NCI-H446 treated with DMSO at 0.1 percent for 48 hours (cell line): ENCODE measurements at places on chromosomes 7 and 10.
A peak's percentile ranks its signal among the peaks of the same experiment; 100 is the strongest.

- no peak for DNase-seq
Observed at GRCh38 chr10:58696736-58697135, 184.1 kb downstream of the BICC1 start.

DNA sequence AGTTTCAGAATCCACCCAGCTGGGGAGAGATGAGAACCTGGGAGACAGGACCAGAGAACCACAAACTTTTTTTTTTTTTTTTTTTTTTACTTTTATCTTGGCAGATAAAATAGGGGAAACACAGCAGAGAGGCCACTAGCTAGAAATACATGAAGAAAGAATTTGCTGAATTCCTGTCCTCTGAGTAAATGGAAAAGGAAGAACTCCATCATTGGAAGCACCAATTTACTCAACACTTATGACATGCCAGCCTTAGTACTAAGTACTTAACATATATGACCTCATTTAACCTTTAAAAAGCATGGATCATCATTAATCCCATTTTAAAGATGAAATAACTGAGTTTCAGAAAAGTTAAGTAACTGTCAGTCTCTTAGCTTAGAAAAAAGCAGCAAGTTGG, 343.0 kb upstream of the NPSR1 start:
- no peak for DNase-seq

DNA sequence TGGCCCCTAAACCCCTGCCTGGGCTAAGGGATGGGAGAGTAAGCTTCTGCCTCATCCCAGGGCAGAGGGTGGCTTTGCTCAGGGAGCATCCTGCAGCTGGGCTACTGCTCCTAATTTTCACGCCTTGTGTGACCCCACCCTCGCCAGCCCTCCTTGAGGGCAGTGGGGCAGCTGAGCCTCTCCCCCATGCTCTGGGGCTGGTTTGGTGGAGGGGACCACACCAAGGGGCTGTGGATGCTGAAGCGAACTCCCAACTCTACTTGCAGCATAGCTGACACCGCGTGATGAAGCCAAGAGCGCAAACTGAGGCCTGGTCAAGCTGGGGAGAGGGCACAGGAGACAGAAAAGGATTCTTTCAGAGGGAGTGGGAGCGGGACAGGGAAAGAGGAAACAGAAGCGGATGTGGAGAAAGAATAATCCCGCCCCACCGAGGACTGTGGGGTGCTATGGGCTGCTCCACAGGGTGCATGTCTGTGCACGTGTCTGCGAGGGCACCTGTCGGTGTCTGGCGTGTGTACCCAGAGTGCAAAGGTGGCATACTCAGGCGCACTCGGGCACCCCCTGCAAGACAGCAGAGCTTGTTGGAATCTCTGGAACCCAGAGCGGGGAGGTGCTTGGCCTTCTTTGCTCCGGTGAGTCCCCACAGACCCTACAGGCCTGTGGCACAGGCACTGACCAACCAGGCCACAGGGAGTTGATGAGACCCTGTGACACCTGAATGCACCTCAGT, 19.4 kb upstream of the RASGEF1A start:
- no peak for DNase-seq

GRCh38 chr7:95545007-95545615, 51.2 kb downstream of the PDK4 start:
- no peak for DNase-seq

DNA sequence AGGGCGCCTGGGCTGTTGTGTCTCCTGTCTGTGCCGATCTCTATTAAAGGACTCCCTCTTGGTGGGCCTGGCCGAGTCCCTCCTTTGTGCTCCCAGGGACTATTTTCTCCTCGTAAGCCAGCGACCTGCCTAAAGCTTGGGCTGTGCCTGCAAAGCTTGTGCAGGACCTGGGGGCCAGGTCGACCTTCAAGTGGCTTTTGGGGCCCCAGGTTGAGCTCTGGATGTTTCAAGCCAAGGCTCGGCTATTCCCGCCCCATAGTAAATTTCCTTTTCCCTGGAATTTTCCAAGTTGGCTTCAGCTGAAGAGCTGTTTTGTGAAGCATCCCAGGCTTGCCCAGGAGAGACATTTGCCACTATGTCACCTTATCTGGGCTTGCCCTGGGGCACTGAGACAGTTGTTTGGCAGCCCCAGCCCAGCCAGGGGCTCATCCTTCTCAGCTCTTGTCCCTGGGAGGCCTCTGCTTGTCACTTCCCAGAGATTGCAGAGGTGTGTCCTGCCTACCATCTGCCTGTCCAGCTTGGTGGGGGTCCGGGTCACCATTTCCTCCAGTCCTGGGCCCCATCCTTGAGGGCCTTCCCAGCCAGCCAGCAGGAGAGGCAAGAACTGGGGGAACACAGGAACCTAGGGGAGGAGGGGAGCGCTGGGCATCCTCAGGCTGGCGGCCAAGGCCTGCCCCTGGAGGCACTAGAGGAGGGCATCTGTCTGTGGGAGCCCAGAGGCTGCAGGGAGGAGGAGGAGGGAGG, 20.2 kb downstream of the ZMIZ2 start:
- no peak for DNase-seq

DNA sequence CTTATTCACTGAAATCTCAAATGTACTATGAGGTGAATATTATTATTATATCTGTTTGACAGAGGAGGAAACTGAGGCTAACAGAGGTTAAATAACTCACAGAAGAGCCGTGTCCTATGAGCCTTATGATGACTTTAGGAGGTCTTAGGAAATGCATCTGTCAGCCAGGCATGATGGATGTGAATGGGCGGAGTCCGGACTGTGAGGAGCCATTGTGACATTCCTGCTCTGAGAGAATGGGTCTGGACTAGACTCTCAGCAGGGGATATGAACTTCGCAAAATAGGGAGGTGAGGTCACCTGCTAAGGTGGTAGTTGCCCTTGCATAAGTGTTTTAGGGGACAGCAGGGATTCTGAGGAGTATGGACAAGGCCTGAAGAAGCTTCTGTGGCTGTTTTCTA, 153.6 kb downstream of the TMEM178B start:
- no peak for DNase-seq

- DNase-seq, result no peak
Observed at GRCh38 chr7:74481458-74482196, 27.9 kb downstream of the GTF2IRD1 start.

DNA sequence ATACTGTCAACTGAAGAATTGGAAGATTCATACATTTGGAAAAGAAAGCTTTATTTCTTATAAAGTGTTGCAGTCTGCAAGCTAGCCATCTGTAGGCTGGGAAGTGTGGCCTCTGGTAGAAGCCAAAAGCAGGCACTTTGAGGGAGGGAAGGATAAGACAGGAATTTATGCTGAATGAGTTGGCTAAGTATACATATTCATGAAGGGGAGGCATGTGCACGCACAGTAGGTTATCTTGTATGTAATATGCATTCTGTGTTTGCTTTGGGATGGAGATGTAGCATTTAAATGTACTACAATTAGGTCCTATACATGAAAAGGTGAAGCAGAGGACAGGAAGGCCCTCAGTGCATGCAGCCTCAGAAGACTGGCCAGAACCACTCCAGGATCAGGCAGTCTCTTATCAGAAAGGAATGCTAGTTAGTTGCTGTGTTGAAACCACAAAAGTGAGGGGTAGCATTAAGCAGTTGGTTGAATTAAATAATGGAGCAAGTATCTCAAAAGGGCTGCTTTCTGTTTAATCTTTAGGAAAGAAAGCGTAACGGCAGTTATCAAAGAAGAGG, 40.9 kb downstream of the MYO3A start:
- no peak for DNase-seq

- peak; percentile 3 for DNase-seq
Observed at GRCh38 chr10:106175760-106176377, 988.6 kb downstream of the SORCS1 start.

DNA sequence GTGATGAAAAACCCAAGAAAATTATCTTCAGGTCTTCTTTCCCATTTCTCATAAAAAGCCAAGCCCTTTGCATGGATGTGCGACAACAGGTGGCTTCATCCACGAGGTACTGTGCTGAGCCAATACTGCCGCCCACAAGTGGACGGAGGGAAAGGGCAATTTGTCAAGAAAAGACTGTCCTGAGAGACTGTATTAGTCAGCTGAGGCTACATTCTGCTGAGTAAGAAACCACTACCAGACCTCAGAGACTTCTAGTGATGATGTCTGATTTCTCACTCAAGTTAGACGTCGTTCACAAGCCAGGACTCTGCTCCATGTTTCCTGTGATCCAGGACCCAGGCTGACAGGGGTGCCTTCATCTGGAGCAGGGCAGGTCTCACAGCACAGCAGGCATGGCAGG, 171.5 kb upstream of the CDCA7L start:
- DNase-seq, result no peak
